ENCODE measurements at places on chromosomes 3 and 15.
A peak's percentile ranks its signal among the peaks of the same experiment; 100 is the strongest.

DNA sequence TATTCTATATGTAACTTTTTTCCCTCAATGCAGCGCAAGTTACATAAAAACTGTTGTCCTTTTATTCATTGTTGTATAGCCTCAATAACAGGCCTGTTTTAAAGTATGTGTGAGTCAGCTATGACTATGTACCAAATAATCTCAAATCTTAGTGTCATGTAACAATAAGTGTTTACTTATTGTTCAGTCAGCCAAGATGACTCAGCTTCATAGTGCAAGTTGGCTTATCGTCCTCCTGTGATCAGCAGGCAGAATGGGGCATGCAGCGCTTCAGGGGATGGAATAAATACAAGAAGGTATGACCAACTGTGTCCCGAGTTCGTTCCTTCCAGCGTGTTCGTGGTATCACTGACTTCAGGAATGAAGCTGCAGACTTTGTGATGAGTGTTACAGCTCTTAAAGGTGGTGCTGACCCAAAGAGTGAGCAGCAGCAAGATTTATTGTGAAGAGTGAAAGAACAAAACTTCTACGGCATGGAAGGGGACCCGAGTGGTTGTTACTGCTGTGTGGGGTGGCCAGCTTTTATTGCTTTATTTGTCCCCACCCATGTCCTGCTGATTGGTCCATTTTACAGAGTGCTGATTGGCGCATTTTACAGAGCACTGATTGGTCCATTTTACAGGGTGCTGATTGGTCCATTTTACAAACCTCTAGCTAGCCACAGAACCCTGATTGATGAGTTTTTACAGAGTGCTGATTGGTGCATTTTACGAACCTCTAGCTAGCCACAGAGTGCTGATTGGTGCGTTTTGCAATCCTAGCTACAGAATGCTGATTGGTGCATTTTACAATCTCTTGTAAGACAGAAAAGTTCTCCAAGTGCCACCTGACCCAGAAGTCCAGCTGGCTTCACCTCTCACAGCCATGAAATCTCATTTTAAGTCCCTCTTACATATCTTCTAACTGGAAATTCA, 1016.0 kb downstream of the MCTP2 start:
- no peak for DNase-seq

- DNase-seq: no peak
These were observed 264.2 kb downstream of the GABRG3 start for GRCh38 chr15:27235161-27235560.

DNA sequence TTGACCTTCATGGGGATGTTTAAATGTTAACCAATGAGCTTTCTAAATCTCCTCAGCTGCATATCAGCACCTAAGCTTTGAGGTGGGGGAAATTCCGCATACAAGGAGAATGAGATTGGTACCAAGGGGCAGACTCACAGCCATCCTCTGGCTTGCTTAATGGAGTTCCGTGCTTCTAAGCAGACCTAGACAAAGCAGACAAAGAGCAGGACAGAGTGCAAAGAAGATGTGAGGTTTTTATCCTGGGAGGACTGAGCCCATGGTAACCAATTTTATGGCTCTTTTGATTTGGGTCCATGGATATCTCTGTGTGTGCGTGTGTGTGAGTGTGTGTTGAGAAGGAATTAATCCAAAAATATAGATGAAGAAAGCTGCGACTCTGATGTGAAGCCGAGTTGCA, 7.5 kb downstream of the TAFA4 start:
- no peak for DNase-seq

DNA sequence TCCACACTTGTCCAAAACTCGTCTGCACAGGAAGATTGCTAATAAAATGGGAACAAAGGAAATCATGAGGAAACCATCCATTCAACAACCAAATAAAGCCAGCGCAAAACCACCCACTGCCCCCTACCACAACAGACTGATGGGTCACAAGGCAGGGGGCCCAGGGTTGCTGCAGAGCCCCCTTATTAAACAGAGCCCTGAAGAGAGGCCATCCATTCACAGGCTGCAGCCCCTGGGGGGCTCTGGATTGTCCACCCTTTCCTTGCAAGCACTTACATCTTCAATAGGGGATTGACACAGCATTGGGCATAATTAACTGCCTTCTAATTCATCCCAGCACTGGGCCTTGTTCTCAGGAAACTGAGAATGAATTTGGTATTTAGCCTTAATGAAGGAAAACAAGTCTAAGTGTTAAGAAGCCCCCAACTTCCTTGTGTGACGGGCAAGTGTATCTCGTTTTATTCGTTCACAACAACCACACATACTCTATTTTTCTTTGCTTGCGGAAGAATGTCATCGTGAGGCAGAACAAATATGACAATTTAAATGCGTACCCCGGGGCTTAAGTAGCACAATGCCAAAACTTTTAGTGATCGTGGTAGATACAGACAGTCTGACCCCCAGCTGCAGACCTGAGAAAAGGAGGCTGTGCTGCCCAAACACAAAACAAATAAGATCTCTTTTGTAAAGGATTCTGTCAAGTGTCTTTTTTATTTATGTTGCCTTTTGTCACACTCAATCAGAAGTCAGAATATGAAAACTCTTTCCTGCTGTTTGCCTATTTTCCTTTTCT, 144.0 kb downstream of the SEMA6D start:
- DNase-seq: no peak

GRCh38 chr3:147799601-147800000, 390.4 kb downstream of the ZIC1 start:
- DNase-seq: no peak

DNA sequence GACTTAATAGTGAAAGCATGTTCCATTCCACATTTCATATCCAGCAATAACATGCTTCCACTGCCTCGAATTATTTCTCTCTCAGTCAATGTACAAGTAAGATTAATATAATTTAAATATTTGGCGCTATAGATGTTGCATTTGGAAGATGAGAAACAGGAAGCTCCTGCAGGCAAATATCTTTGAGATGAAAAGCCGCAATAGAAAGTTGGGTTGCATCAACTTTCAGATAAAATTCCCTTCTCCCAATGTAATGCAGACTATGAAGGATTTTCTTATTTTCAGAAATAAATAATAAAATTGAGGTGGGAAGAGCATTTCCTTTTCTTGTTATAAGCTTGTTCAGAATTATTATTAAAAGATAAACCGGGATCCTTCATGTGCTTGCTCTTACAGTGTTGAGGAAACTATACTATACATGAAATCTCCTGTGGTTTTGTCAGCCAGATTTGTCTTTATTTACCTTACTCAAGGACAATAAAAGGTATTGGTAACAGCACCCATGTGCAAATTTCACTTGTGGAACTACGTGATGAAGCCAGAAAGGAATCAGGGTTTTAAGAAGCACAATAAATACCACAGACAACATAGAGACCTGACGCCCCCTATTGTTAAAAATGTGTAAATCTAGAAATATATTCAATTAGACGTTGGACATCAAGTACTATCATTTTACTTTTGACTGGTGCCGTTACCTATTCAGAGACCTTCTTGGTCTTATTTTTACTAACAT, 307.0 kb downstream of the ARPP21 start:
- peak; percentile 3 for DNase-seq

DNA sequence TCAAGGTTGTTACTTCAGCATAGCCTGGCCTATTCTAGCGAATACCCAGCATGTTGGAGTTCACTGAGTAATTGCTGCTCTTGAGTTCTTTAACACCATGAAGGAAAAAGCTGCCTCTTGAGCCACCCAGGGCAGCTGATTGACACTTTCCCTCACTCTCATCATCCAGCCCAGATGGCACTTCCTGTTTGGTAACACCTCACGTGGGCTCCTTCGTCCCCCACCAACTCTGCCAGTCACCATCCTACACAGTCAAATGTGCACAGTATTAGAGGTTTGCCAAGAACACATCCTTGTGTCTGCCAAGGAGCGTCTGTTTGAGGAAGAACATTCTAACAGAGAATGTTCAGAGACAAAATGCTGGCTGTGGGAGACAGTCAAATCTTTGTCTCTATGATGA, 266.3 kb downstream of the RPLP1 start:
- no peak for DNase-seq

Data from GM13977 (cell line).